Inflammatory macrophage treated with lipopolysaccharide for 1 hour (primary cell): ENCODE measurements at places on chromosomes 4 and X.
A peak's percentile ranks its signal among the peaks of the same experiment; 100 is the strongest.

DNA sequence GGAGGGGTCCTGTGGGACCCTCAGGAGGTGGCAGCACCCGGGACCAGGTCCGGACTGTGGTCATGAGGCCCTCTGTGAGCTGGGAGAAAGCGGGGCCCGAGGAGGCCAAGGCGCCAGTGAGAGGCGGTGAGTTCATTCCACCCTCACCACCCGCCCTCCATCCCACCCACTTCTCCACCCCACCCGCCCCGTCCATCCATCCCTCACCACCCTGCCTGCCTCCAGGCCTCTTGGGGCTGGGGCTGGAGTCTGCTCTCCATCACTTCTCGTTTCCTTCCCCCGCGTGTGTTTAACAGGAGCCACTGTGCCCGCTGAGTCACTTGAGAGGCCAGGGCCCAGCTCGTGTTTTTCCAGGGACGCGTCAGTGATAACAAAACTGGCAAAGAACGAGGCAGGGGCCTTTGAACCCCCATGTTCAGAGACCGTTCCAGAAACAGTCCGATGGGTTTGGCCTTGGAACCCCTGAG is 6.2 kb downstream of the SH3TC1 start:
- DNase-seq = peak; percentile 63

DNA sequence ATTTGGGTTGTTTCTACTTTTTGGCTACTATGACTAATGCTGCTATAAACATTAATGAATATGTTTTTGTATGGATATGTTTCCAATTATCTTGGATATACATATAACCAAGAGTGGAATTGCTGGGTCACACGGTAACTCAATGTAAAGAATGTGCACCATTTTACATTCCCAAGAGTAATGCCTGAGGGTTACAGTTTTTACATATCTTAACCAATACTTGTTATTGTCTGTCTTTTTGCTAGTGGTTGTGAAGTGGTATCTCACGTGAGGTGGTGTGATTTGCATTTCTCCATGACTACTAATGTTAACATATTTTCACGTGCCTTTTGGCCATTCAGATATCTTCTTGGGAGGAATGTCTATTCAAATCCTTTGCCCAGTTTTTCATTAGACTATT is 200.3 kb upstream of the MAB21L2 start:
- no peak for DNase-seq

DNA sequence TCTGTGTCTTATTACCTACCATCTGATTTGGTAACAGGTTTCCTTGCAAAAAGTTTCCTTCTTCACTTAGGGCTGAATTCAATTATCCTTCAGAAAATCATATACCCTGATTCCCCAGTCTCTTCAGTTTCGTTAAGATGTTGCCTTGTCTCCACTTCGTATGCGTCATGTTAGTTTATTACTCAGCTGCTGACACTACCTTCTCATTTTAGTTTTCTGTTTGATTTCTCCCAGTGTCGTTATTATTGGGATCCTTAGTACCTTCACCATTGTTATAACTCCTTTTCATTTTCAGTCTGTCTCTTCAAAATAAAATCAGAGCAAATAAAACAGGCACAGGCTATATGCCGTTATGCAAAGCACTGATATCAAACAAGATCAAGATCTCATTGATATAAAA is 87.5 kb upstream of the RBPJ start:
- DNase-seq = no peak

- no peak for DNase-seq
Observed at GRCh38 chr4:100804576-100805360, 286.9 kb upstream of the EMCN start.

DNA sequence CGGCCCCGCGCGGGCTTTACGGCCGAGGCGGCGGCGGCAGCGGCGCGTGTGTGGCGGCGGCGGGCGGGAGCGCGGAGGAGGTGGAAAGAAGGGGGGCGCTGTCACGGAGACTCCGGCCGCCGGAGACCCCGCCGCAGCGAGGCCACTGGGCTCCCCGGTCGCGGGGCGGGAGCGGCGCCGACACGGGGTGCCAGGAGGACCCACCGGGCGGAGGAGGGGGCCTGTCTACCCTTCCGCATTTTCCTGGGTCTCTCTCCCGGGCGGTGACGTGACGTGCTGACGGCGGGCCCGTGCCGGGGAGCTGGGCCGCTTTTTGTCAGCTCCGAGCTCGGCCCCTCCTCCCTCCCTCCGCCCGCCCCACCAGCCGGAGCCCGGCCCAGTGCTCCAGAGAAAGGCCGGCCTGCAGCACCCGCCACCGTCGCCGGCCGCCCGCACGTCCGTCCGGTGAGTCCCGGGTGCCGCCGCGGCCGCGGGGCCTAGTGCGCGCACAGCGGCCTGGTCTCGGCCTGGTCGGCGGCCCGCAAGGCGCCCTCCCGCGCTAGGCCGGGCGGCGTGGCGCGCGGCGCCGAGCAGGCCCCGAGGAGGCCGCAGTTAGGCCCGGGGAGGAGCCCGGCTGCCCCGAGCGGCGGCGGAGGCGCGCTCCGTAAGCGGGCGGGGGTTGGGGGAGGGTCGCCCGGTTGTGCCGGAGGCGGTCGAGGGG is at the start of gene ZFX:
Gene ZFX (plus strand): TSS at position 379 of the 700 bp plus-strand sequence. CDS start 23,014 bp downstream, outside the sequence.
- no peak for DNase-seq

- DNase-seq = peak; percentile 3
Observed at GRCh38 chrX:43693602-43694406, 37.7 kb downstream of the MAOA start.

- DNase-seq = no peak
Observed at GRCh38 chr4:31998807-31999206, 1278.6 kb downstream of the PCDH7 start.

DNA sequence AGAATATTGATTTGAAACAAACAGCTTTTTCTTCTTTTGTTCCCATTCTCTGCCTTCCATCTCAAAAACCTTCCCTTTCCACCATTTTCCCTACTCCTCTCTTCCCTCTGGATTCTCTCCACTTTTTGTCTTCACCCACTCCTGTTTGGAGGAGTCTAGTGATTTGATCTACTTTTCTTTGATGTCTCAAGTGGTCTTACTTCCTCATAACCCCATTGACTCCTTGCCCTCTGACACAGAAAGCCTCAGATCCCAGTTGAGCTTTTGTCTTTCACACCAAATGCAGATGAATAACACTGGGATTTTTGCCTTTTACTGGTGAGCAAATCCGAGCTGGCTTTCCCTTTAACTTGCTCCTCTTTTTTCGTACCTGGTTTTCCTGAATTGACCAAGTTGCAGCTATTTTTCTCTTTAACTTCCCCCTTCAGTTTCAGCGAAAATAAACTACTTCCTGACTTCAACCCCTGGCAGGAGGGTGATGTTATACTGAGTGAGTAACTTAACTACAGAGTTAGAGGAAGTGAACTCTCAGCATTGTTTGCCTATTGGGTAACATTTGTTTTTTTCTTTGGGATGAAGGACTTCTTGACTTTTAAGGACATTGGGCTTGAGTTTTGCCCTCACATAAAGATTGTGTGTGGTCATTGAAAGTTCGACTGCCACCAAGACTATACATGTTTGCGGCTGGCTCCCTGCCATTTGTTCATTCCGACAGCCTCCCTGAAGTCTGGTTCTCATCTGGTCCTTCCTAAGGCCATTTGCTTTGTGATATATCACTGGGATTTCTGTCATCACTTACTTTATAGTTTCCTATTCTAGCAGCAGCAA is 392.8 kb upstream of the NR3C2 start:
- DNase-seq = peak; percentile 78

DNA sequence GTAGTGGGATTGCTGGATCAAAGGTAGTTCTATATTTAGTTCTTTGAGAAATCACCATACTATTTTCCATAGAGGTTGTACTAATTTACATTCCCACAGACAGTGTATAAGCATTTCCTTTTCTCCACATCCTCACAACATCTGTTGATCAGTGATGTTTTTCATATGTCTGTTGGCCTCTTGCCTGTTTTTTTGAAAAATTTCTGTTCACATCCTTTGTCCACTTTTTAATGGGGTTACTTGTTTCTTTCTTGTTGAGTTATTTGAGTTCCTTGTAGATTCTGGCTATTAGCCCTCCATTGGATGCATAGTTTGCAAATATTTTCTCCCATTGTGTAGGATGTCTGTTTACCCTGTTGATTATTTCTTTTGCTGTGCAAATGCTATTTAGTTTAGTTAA is 72.6 kb downstream of the STOX2 start:
- DNase-seq = no peak

DNA sequence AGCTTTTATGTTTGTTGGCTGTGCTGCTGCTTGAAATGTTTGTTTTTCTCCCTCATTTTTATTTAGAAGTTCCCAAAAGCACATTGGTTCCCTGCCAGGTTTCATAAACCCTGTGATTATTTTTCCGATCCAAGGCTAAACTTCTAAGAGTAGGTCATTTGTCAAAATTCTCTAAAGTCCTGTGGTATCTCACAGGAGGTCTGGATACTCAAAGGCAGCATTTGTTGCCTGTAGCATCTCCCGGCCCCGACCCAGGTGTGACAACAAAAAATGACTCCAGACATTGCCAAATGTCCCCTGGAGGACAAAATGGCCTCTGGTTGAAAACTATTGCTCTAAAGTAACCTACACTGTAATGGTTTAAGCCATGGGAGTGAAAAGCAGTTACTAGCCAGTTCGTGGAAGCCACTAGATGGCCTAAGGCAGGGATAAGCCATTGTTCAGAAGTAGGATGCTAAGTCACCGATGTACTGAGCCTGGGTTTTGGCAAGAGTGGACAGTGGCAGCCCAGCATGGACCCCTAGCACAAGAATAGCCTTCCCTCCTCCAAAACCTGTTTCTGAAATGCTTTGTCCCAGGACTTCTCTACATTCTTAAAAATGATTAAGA is 256.1 kb downstream of the THOC2 start:
- no peak for DNase-seq

- no peak for DNase-seq
Observed at GRCh38 chr4:143287572-143287923, 49.1 kb upstream of the GAB1 start.
